ENCODE measurements at places on chromosomes 1 and 21. TPM values are rescaled to one million over a fixed set of nuclear protein-coding genes. Genes with fewer than 3 reads are reported as not detected.

- DNase-seq: no peak
These were observed 40.6 kb downstream of the RGS2 start for GRCh38 chr1:192849442-192849841.

DNA sequence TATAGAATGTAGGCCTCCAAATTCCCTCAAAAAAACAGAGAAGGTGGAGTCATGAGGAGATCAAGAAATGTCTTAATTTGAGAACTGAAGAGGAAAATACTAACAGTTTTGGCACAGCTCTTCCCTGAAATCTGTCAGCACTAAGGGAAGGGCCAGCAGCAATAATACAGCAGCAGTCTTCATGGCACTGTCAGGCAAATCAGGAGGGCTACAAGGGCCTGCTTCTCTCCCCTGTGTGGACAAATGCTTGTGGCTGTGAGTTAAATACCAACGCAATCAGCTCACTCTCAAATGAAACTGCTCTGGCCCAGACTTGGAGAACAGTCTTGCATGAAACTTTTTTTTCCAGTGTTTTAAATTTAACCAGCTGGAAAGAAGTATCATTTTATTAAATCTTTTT, 20.5 kb upstream of the CNN3 start:
- no peak for DNase-seq

GRCh38 chr1:58513956-58514355, 32.6 kb downstream of the OMA1 start:
- DNase-seq: no peak

The FAM43B gene
- not detected for total RNA-seq

GRCh38 chr1:193498088-193498655, 311.8 kb upstream of the B3GALT2 start:
- no peak for DNase-seq

All from transverse colon (tissue), 4 donors.